ENCODE measurements at places on chromosomes 1 and 21. TPM values are rescaled to one million over a fixed set of nuclear protein-coding genes. Genes with fewer than 3 reads are reported as not detected.

DNA sequence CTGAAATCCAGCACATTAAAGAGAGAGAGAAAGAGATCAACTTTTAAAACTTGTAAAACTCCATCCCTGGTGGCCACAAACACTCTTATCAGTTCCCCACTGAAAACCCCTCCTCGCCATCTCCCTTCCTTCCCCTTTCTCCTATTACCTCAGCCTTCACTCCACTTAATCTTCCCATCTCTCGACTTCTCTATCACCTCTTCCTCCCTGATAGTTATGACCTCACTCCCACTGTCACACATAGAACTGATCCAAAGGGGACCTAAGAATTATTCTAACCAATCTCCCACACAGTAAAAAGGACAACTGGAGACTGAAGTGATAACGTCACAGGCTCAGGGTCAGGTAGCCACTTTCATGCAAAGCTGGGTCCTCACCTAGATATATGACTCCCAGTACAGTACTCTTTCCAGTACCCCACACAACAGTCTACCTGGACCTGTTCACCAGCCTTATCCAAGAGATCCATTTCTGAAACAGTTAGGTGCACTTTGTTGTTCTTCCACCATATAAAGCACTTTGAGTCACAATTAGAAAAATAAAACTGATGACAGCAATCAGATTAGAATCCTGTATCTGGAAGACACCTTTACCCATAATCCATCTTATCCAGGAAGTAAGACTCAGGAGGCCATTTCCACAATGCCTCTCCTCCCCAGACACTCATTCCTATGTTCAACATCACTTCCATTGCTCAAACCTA, 324.8 kb downstream of the SMYD3 start:
- no peak for DNase-seq

GRCh38 chr1:226862890-226863289, 7.5 kb upstream of the PSEN2 start:
- no peak for DNase-seq

- no peak for DNase-seq
Measured at GRCh38 chr1:213287987-213288386, 236.9 kb downstream of the RPS6KC1 start.

- peak; percentile 87 for DNase-seq
Measured at GRCh38 chr1:22053017-22053860, 730 bp downstream of the CDC42 start.

DNA sequence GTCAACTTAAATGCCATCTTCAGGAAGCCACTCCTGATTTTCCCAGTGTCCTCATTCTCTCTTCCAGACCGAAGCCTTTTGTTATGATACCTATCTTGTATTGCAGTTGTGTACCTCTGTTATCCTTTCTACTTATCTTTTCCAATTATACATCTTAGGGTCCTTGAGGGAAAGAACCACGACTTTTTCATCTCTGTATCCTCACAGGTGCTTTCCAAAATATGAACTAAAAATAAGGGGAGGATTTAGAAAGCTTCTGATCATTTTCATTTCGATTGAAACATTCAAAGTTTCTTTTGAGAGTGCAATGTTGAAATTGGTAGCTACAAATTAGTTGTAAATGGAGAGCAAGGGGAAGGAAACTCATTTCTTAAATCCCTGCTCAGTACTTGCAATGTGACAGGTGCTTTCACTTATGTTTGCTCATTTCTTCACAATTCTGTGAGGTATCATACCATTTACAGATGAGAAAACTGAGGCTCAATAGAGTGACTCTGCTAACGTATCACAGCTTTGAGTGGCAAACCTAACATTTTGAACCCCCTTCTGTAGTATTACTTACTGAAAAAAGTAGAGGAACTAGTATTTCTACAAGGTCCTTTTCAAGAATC, 24.2 kb downstream of the SLC19A2 start:
- DNase-seq: no peak

GRCh38 chr21:22154579-22155274, 1156.5 kb downstream of the NCAM2 start:
- DNase-seq: no peak

GRCh38 chr1:159867664-159868026, 5.2 kb upstream of the VSIG8 start:
- no peak for DNase-seq

GRCh38 chr1:50300297-50300696, 122.9 kb downstream of the DMRTA2 start:
- no peak for DNase-seq

DNA sequence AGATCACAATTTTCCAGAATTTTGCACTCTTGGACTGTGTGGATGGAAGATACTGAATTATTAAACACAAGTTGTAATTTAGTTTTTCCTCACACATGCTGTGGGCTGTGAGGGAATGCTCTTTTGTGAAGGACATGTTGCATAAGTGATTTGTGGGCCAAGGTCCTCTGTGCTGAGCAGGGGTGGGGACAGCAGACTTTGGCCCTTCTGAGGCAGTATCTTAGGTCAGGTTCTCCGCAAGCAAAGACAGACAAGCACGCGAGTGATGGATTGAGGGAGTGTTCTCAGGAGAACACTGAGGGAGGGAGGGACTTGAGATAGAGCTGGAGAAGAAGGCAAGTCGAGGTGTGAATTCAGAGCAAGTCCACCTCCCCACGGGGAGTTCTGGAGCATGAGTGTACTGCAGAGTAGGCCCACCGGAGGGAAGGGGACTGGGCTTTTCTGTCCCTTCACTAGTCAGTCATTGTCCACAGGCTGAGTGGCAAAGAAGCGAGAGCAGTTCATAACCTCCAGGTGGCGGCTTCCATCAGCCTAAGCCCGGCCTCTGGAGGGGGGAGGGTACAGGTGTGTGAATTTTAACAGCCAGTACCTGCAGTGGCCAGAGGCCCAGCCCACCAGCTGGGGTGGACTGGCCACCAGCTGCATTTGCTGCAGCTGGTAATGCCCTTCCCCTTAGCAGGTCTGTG, 19.1 kb upstream of the CD101 start:
- DNase-seq: no peak

GRCh38 chr1:29389533-29390041, 153.3 kb downstream of the PTPRU start:
- DNase-seq: no peak

- no peak for DNase-seq
Measured at GRCh38 chr1:228884615-228885566, 149.6 kb downstream of the RHOU start.

DNA sequence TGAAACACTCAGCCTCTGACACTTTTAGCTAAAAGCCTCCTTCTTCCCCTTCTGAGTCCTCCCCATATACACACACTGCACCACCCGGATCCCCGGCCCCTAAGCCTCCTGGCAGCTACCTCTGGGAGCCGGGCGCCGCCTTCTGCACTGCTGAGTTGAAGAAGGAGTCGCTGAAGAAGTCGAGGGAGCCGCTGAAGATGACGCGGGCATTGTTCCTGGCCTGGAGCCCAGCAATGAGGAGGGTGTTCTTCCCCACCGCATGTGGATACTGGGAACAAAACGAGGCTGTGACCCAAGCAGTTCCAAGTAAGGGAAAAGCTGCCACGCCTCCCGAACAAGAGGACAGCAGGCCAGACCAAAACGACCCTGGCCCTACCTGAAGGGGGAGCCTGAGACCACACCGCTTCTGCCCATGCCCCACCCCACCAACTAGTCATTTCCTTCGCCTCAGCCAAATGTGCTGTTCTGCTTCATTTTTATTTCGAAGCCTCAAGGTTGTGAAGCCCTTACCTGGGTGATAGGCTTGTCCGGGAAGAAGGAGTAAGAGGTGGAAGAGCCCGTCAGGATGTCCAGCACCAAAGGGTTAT, 7.0 kb downstream of the DDOST start:
- no peak for DNase-seq

GRCh38 chr1:229253151-229253974, 17.5 kb upstream of the RAB4A start:
- DNase-seq: no peak

DNA sequence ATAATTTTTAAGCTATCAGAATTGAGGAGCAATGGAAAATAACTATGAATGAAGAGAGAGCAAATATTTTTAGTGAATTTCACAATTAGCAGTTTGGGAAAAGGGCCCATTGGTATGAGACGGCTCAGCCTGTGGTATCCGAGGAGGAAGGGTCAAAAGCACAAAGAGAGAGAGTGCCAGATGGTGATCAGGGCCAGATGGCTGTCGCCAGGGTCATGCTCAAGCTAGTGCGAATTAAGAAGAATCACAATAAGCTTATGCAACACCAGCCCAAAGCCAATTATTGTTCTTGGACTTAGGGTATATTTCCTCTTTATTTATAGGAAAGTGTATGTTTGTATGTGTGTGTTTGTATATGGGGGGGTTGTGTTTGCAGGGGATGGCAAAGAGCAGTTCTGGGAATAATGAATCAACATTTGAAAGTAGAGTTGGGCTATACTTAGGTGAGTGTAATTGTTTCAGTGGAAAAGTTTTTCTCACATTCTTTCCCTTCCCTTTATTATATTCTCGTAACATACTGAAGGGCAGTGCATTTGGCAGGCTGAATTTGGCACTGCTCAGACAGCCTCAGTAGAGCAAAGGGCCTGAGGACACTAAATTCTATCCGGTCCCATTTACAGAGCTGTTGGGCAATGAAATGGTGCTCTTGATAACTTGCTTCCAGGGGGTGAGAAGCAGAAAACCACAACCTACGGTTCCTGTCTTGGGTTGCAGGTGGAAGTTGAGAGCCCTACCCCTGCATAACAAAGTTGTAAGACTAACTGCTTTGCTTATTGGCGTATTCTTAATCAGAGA, 19.5 kb upstream of the DDR2 start:
- DNase-seq: no peak

DNA sequence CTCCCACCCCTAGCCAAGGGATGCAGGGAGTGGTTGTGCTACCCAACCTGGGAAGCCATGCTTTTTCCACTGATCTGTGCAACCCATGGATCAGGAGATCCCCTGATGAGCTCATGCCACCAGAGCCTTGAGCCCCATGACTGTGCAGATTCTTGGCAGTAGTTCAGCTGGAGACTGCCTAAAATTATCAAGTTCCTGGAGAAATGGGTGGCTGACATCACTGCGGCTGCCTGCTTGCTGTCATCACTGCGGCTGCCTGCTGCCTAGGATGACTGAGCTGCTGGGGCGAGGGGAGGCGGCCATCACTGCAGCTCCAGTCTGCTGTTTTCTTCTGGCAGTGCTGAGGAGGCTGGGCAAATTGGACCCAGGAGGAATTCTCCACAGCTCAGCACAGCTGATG, 159.2 kb downstream of the AGBL4 start:
- no peak for DNase-seq

GRCh38 chr21:39575775-39576174, 37.0 kb upstream of the B3GALT5 start:
- no peak for DNase-seq

DNA sequence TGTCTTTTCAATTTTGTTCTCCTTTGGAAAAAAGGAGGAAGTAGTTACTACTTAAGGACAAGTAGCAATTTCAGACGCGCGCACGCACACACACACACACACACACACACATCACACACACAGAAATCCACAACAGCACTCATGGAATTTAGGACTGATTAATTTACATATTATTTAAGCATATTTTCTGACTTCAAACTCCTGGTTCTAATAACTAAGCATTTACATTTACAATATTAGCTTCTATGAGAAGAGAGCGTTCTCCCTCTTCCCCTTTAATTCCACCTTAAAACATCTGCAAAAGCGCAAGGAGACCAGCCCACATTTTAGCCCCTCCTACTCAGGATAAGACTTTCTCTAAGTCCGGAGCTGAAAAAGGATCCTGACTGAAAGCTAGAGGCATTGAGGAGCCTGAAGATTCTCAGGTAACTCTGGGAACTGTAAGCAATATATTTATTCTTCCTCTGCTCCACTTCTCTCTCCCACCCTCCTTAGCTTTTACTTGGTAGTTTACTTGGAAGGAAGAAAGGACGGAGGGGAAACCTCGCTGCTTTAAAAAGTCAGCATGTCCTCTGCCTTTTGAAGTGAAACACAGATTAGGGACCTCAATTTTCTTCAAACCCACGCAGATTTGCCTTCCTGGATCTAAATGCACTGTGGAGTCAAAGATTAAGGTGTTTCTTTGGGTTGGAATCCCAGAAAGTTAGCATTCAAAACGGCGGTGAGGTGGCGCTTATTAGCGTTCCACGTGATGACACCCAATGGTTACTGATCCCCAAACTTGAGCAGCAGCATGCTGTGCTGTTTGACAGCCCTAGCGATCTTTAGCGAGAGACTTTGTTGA, at the start of gene PLA2G4A:
Gene PLA2G4A, plus strand, starts transcription at position 339 of the 844 bp plus-strand sequence. CDS start 25,406 bp downstream, outside the sequence.
- peak; percentile 35 for DNase-seq

DNA sequence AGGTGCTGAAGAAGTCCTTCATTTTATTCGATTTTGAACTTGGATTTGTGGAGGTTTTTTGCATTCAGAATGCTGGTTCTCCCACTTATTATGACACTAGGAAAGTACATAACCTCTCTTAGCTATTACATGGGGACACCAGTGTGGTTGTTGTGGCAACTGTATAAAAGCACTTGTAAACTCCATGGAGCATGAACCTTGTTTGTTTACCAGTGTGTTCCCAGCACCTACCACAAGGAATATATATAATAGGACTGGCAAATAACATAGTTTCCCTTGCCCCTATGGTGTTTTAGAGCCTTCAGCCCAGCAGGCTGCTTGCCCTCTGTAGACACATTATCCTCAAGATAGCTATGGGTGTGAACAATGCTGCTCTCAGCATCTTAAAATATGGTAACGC, 43.1 kb downstream of the RASSF5 start:
- no peak for DNase-seq

DNA sequence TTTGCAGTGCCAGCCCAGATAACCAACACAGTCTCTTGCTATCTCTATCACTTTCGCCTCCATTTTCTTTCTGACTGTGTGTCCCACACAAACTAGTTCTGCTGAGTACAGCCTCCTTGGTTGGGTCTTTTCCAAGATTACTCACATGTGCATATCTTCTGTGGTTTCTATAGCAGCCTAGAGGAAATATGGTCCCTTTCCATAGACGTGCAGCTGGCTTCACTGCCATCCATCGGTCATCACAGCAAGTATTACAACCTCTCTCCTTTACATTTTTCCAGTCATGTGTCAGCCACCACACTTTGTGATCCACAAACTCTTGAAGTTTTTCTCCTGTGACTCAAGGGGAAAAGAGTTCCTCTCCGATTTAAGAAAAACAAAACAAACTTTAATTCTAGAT, 893.4 kb upstream of the ADGRL4 start:
- DNase-seq: no peak

The RGS8 gene
- polyA plus RNA-seq: not detected

The GJA9 gene
- polyA plus RNA-seq: not detected

The FGR gene
- polyA plus RNA-seq: 295 TPM

The PCSK9 gene
- polyA plus RNA-seq: not detected

The RIPK4 gene
- polyA plus RNA-seq: not detected

The ST6GALNAC3 gene
- polyA plus RNA-seq: 4.8 TPM

The KCNQ4 gene
- polyA plus RNA-seq: 0.35 TPM

The RNPEP gene
- 28.9 TPM for polyA plus RNA-seq

The PKP1 gene
- polyA plus RNA-seq: not detected

The SLC25A44 gene
- 21.9 TPM for polyA plus RNA-seq

The PROK1 gene
- polyA plus RNA-seq: 0.25 TPM

The DHRS3 gene
- 0.37 TPM for polyA plus RNA-seq

The MTARC2 gene
- polyA plus RNA-seq: 16.3 TPM

The SLFNL1 gene
- polyA plus RNA-seq: 0.35 TPM

The TCHHL1 gene
- polyA plus RNA-seq: not detected
